ENCODE measurements at places on chromosomes 2 and 18.

GRCh38 chr2:180980943-180981911, 822 bp downstream of the UBE2E3 start:
- H3K27ac ChIP-seq, result peak overlapping the region; percentile 99
- no peaks in the 10 kb centered on the region for H3K27me3 ChIP-seq
- peak; percentile 41 for DNase-seq
- H3K4me1 ChIP-seq, result peaks cover 54% of the 10 kb centered on the region

DNA sequence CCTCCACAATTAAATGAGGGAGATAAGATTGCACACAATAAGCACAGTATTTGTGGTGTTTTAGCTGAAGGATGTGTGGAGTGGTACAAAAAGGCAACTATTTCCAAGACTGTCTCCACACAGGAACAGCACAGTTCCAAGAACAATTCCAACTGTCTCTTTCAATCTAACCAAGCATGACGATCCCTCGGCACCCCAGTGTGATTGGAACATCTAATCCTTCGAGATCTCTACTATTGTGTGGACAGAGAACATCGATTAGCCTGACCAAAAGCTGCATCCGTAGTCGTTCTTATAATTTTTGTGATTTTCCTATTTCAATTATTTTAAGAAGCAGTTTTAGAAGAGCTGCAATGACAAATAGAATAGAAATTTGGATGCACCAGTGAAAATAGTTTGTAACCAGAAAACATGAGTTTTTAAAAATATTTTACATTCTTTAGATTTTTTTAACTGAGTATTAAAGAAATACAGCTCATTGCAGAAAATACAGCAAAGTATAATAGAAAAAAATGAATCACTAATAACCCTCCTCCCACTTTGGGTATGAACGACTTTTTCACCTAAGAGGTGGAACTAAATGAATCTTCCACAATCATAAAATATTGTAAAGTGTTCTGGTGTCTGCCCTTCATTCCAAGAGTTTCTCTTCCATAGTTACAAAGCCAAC, 76.4 kb upstream of the CABLES1 start:
- H3K27me3 ChIP-seq, result no peaks in the 10 kb centered on the region
- H3K36me3 ChIP-seq, result peaks cover 5% of the 10 kb centered on the region

GRCh38 chr2:122451040-122451439, 695.6 kb downstream of the TSN start:
- no peak overlapping the region for H3K4me3 ChIP-seq
- no peak overlapping the region for H3K27ac ChIP-seq
- H3K27me3 ChIP-seq, result no peaks in the 10 kb centered on the region
- DNase-seq, result no peak
- no peaks in the 10 kb centered on the region for H3K36me3 ChIP-seq
- H3K4me1 ChIP-seq, result no peaks in the 10 kb centered on the region

DNA sequence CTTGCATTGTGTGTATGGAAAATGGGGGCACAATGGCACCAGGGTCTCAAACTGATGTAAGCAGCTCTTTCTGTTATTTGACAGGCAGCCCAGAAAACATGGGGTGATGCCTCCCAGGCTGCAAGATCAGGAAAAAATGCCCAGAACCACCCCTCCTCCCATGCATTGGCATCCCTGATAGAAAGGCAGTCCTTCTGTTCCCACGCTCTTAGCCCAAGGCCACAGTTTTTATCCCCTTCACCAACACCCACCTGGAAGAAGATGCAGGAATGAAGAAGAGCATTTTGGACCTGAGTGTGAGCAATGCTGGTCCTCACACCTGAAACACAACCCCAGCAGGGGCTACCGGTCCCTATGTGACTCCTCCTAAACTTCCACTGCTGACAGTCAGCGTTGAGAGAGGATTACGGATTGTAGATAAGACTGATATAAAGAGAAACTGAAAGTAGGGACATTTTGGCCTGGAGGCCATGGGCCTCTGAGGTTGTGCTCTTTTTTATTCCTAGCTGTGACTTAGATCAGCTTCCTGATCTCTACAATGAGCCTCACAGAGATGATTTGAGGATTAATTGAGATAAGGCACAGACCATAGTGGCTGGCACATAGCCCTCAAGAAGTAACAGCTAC, 386.0 kb upstream of the ATP5MC3 start:
- peaks cover 16% of the 10 kb centered on the region for H3K27me3 ChIP-seq
- H3K4me1 ChIP-seq, result peaks cover 3% of the 10 kb centered on the region
- no peaks in the 10 kb centered on the region for H3K36me3 ChIP-seq
- H3K27ac ChIP-seq, result no peak overlapping the region
- H3K4me3 ChIP-seq, result no peak overlapping the region

DNA sequence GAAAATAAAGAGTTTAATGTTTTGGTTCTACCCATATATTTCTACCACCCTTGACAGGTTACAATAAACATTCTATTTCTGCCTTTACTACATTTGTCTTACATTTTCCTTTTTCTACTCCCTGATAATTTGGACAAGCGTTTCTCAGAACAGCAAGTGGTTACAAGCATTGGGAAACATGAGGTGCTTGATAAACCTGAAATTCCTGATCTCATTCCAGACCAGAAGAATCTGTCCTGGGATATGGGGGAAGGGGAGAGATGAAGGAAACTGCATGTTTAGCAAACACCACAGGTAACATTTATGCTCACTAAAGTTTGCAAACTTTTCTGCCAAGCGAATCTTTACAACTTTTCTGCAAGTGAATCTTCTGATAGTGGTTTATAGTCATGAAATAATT, 28.3 kb upstream of the DSC1 start:
- H3K4me3 ChIP-seq, result no peak overlapping the region
- H3K36me3 ChIP-seq, result peaks cover 4% of the 10 kb centered on the region
- H3K27ac ChIP-seq, result peak overlapping the region; percentile 72
- no peaks in the 10 kb centered on the region for H3K27me3 ChIP-seq
- no peak for DNase-seq
